ENCODE measurements at places on chromosomes 12 and 14.
A peak's percentile ranks its signal among the peaks of the same experiment; 100 is the strongest.

- no peak for DNase-seq
Observed at GRCh38 chr12:96327889-96328288, 72.3 kb downstream of the CDK17 start.

DNA sequence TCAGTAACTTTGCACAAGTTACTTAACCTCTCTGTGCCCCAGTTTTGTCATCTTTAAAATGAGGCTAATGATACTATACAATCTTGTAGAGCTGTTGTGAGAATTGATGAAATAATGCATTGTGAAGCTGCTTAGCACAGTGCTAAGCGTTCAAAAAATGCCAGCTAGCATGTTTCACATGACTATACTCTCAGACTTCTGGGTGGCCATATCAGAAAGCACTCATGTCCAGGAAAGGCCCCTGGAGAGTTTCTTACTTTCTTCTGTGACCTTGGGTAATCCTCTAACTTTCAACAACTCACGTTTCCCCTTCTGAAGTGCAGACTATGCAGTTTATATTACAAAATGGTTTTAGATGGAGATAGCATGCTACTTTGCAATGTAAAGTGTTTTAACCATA is 68.1 kb downstream of the TPH2 start:
- DNase-seq = no peak

- no peak for DNase-seq
Observed at GRCh38 chr14:23409475-23409874, 1.4 kb upstream of the MYH6 start.

GRCh38 chr14:77241955-77242354 is 29.1 kb downstream of the NGB start:
- peak; percentile 30 for DNase-seq

GRCh38 chr14:105467249-105467941 is 7.2 kb upstream of the CRIP2 start:
- no peak for DNase-seq

- no peak for DNase-seq
Observed at GRCh38 chr12:132477017-132477702, 12.8 kb upstream of the FBRSL1 start.

DNA sequence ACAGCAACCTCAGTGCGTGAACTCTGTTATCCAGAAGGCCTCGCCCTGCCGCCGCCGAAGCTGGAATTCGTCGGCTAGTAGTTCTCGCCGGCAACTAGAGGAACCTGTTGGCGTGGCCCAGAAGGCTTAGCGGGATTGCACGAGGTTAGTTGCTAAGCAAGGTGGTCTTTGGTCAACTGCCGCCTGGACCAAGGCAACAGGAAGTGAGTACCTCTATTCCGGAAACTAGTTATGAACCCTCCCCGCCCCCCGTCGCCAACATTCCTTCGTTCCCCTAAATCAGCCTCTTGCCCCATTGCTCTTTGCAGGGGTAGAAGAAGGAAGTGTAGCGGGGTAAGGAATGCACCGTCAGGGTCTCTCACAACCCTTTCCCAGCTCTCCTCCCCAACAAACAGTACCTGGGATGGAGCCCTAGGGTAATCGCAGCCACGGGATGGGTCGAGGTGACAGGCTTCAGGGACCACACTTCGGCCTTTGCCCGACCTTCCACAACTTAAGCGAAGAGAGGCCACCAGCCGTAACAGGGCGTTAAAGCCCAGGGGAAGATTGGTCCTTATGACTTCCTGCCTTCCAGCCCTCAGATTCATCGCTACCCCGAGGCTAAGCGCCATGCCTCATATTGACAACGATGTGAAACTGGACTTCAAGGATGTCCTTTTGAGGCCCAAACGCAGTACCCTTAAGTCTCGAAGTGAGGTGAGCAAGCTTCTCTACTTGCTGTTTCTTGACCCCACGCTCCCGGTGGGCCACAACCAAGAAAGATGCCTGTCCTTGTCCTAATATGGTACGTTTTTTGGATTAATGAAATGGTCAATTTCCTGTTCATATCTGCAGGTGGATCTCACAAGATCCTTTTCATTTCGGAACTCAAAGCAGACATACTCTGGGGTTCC is at the start of gene GMPR2:
Gene GMPR2 (plus strand): TSS at position 285 of the 893 bp plus-strand sequence. CDS start 325 bp downstream, at position 610.
- no peak for DNase-seq

- no peak for DNase-seq
Observed at GRCh38 chr14:54864526-54864925, 38.1 kb downstream of the GCH1 start.

DNA sequence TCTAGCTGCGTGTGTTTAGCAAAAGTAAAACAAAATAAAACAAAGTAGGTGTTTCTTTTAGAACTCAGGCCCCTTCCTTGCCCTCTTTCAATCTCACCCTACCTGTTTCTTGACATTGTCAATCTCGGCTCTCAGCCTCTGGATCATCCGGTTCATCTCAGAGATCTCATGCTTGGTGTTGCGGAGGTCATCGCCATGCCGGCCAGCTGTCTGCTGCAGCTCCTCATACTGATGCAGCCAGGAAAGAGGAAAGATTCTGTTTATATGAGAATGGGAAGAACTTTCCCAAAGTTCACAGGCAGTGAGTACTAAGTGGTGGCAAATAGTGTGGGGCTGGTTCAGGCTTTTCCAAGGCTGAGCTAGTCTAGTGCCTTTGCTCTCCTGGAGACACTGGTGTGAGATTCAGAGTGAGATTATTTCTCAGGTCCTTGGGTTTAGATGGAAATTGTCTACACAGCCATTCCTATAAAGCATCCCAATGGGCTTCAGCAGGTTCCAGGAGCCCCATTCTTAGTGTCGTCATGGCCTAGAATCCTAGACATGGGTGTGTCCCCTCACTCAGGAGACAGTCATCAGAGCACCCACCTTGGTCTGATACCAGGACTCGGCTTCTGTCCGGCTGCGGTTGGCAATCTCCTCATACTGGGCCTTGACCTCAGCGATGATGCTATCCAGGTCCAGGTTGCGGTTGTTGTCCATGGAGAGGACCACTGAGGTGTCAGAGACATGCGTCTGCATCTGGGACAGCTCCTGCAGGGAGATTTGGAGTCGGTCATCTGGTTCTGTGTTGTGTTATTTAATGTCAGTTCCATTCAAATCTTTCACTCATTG is 3.0 kb downstream of the KRT5 start:
- no peak for DNase-seq

GRCh38 chr12:33265900-33266299 is 173.7 kb downstream of the SYT10 start:
- DNase-seq = no peak

GRCh38 chr12:125143491-125143890 is 78.3 kb downstream of the AACS start:
- DNase-seq = no peak

Data from neural progenitor cell (in vitro differentiated cells).